ENCODE measurements at places on chromosomes 7 and 10. TPM values are rescaled to one million over a fixed set of nuclear protein-coding genes. Genes with fewer than 3 reads are reported as not detected.

DNA sequence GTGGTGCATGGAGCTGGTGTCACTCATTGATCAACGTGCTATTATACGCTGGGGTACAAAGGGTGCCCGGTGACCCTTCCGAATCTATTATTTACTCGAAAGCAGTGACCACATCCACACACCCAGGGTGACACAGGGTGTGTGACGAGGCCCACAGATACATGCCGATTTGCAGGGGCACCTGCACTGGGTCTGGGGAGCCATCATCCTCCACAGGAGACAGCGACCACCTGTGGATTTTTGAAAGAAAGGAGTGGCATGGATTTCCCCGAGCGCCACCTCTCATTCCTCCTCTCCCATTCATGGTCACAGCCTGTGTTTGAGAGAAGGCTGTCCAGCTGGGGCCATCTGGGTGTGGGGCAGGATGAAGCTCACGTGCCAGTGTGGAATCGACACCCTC lies 249.7 kb downstream of the PAXIP1 start:
- DNase-seq: no peak

- no peak for DNase-seq
These were observed 98.9 kb downstream of the CARD11 start for GRCh38 chr7:2944739-2945138.

DNA sequence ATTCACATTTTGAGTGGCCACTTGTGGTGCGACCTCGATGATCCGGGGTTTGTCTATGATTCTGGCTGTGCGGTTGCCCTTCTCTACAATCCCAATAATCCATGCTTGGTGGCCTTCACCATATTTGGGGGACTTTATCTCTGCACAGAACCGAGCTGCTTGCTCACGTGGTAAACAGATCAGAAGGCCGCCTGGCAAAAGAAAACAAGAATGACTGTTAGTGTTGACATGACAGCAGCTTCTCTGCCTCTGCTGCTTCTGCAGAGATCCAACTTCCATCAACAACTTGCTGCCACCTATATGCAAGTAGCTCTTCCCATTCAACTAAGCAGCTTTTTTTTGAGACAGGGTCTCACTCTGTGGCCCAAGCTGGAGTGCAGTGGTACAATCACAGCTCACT lies 19.3 kb upstream of the PHYH start:
- DNase-seq: no peak

UTF1 gene
- not detected for total RNA-seq

PIP gene
- total RNA-seq: not detected

FAM221A gene
- 7.5 TPM for total RNA-seq
